ENCODE measurements at places on chromosomes 2 and 18. TPM values are rescaled to one million over a fixed set of nuclear protein-coding genes. Genes with fewer than 3 reads are reported as not detected.

Gene RAX
- not detected for total RNA-seq

Gene DHX57
- 25.0 TPM for total RNA-seq

Gene RNF144A
- total RNA-seq = 10.8 TPM

Gene SNTG2
- total RNA-seq = not detected

Gene ATP5MC3
- 61.2 TPM for total RNA-seq

Gene NTSR2
- total RNA-seq = not detected

Gene QPCT
- 1.7 TPM for total RNA-seq

Gene TEX44
- not detected for total RNA-seq

Gene LINC00305
- not detected for total RNA-seq

Gene COL5A2
- 671 TPM for total RNA-seq

Gene C1QL2
- total RNA-seq = not detected

Gene DNER
- total RNA-seq = not detected

Gene LHCGR
- not detected for total RNA-seq

Gene GAREM1
- total RNA-seq = 5.5 TPM

Gene NEURL3
- not detected for total RNA-seq

Gene EVX2
- total RNA-seq = not detected

Gene ERBB4
- 0.16 TPM for total RNA-seq

Gene FSHR
- not detected for total RNA-seq

Gene HRH4
- total RNA-seq = under 0.01 TPM

Gene EPB41L5
- 16.8 TPM for total RNA-seq

Gene GBX2
- 0.25 TPM for total RNA-seq

Gene PRSS56
- total RNA-seq = not detected

Gene RNF125
- total RNA-seq = 0.65 TPM

Gene NDUFS1
- 148 TPM for total RNA-seq

Gene RGPD4
- total RNA-seq = 0.16 TPM

Gene STEAP3
- total RNA-seq = 50.9 TPM

Gene CFAP221
- not detected for total RNA-seq

Gene KIAA2012
- total RNA-seq = not detected

Gene SLC30A3
- total RNA-seq = 0.09 TPM

Gene ANTXR1
- 31.5 TPM for total RNA-seq

Gene UGT1A4
- not detected for total RNA-seq

Gene LYG1
- 0.09 TPM for total RNA-seq

Gene GATA6
- total RNA-seq = 22.5 TPM

Gene LIMS4
- total RNA-seq = 4.7 TPM

Gene ERICH2
- not detected for total RNA-seq

Gene KCNE4
- total RNA-seq = 22.2 TPM

Gene TSPYL6
- total RNA-seq = 0.25 TPM

Gene SCYGR4
- not detected for total RNA-seq

Gene CCDC150
- total RNA-seq = 19.7 TPM

Gene BOLL
- not detected for total RNA-seq

Gene RSAD2
- total RNA-seq = 0.63 TPM

Gene SGPP2
- not detected for total RNA-seq

Gene ZNF804A
- total RNA-seq = 12.9 TPM

Gene TOGARAM2
- total RNA-seq = under 0.01 TPM

Gene ZNF521
- total RNA-seq = 35.7 TPM

Gene TBR1
- not detected for total RNA-seq

Gene SIX3
- not detected for total RNA-seq

Gene AQP12A
- not detected for total RNA-seq

Gene CAPN14
- total RNA-seq = 0.16 TPM

Gene DYSF
- total RNA-seq = 1.2 TPM

All from fibroblast of the aortic adventitia (primary cell).